ENCODE measurements at places on chromosomes 6 and 20.

GRCh38 chr6:143507358-143508145, 4.0 kb downstream of the FUCA2 start:
- DNase-seq: no peak

DNA sequence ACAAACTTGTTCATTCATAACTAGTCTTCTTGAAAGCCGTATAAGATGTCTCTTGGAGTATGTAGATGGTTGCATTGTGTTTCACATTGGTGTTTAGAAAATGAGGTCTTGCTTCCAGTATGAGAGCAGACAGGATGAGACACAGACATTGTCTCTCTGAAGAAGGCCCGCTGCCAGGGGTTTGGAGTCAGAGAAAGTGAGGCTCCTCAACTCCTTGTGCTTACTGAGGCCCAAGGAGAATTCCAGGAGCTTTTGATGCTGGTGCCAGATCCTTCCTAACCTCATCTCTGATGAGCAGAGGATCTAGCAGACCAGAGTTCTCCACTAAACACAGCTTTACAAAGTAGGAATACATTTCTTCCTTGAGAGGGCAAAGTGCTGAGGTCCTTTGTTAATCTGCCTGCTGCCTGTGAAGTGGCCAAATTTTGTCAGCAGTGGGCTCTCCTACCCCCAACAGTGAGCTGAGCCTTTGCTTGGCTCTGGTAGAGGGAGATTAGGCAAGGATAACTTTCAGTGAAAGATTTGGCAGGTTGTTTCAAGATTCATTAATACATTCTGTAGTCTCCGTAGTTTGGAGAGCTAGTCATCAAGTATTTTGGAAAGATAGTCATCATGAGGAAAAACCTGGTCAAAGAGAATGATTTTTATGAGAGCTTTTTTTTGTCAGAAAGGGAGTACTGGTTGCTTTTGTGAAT, 9.7 kb downstream of the MAPRE1 start:
- DNase-seq: no peak

- DNase-seq: no peak
Measured at GRCh38 chr6:284486-284885, 7.8 kb upstream of the DUSP22 start.

DNA sequence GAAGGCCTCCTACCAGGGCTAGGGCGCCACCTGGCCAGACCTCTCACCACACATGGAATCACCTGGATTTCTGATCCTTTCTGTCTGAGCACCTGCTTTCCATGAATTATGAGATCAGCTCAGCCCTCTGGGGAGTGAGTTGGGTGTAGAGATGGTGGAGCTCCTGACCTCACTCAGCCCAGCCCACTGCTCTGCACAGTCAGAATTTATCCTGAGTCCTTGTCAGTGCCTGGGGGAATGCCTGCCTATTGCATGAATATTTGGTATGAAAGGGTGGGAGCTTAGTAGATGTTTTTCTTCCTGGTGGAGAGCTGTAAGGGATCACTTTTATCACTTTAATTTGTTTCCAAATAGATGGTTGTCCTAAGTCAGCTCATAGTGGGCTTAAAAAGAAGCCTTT, 47.5 kb downstream of the DTD1 start:
- DNase-seq: no peak

GRCh38 chr20:47188540-47188939, 168.0 kb downstream of the ZMYND8 start:
- no peak for DNase-seq

DNA sequence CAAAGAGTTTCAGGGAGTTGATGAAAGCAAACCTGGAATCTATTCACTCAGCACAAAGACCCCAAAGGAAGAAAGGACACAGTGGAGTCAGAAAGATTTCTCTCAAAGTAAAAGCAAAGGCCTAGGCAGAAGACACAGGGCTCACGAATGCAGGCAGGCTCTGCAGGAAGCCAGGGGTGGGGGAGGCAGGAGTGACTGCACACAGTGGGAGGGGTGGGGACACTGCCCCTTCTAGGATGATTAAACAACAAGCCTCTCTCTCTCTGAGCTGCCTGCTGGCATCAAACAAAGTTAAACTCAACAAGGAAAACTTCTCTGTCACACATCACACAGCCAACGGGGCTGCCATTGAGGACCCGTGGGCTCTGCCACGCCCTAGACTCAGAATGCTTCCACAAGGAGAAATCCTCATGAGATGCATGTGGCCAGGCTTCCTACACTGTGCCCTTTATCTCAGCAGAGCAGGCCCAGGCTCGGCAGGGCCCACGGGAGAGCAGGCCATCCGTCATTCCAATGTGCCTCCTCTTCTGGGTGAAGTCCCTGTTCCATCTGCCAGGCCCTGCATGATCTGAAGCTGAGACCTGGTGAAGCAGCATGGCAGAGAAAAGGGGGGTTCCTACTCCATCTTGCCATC, 70.1 kb downstream of the RAMACL start:
- DNase-seq: no peak

Data from activated naive CD8-positive, alpha-beta T cell treated with anti-CD3 and anti-CD28 coated beads, Interleukin-2, amount 10 ng/mL, durations not matched to agents 7 days and 5 days (primary cell).